Stimulated activated naive CD8-positive, alpha-beta T cell treated with anti-CD3 and anti-CD28 coated beads, Interleukin-15, amount 100 ng/mL, for 72 hours (primary cell): ENCODE measurements at places on chromosomes 1 and 21.

- DNase-seq, result no peak
Measured at GRCh38 chr1:195733408-195733807, 874.8 kb downstream of the KCNT2 start.

DNA sequence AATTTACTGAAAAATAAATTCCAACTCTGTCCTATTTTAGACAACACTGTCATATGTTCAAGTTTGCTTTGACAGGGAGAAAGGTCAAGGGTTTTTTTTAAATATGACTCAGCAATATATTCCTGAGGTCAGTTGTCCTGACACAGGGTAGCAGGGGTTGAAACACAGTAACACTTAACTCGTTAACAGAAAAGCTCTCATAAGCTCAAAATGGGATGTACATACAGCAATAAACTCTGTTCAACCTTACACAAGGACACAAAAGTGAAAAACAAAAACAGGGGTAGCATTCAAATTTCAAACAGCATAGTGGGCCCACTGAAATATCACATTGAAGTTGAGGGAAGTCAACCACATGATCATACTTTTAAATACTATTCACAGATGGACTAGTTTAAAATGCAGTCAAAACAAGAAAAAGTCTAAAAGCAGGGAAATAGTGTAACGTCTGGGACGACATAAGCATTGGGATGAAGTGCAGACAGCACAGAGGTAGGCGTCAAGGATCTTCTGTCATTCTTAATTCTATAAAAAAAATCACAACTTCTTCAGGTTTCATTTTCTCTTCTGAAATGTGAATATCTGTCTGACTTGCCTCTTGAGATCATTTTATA is 89.9 kb downstream of the SLC44A5 start:
- no peak for DNase-seq

- no peak for DNase-seq
Measured at GRCh38 chr1:239306426-239306825, 79.9 kb upstream of the CHRM3 start.

DNA sequence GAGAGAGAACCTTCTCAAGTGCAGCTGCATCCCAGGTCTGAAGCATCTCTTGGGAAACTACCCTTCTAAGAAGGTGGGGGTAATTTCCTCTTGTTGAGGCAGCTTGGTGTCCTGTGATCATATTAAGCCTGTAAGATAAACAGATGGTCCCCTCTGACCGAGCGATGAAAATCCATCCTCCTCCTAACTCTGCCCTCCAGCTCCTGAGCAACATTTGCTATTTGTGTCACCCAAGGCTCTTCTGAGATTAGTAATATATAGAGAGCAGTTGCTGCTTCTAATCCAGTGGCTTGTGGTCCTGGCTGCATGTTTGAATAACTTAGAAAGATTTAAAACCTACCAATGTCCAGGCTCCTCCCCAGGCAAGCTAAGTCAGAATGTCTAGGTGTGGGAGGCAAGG is 123.7 kb downstream of the DISC1 start:
- no peak for DNase-seq

- DNase-seq, result no peak
Measured at GRCh38 chr1:180527101-180527669, 24.8 kb upstream of the ACBD6 start.

GRCh38 chr1:160855181-160855981 is 7.3 kb downstream of the CD244 start:
- DNase-seq, result peak; percentile 56
